ENCODE measurements at places on chromosomes 2 and 18. TPM values are rescaled to one million over a fixed set of nuclear protein-coding genes. Genes with fewer than 3 reads are reported as not detected.
A peak's percentile ranks its signal among the peaks of the same experiment; 100 is the strongest.

- peak; percentile 87 for DNase-seq
These were observed 39.7 kb upstream of the IGFBP5 start for GRCh38 chr2:216735086-216735485.

Gene ITGA4
- 4.9 TPM for total RNA-seq

Gene PTH2R
- total RNA-seq, result not detected

Gene TTC39C
- total RNA-seq, result 42.5 TPM

Gene KIF1A
- total RNA-seq, result 6.1 TPM

DNA sequence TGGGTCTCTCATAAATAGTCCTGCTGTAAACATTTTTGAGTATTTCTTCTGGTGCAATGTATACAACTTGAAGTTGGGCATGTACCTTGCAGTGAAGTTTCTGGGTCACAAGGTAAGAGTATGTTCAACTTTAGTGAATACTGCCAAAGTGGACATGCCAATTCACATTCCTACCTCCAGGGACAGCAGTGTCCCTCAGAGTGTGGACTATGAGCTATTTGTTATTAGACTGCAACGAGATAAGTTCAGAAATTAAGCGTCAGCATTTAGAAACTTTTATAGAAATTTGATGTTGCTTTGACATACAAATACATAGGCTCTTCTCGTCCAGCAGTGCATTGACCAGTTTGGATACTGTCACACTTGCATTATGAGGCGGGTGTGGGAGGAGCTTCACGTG is 7.2 kb upstream of the ACKR3 start:
- no peak for DNase-seq

Gene RNF152
- total RNA-seq, result 45.7 TPM

Gene MATN3
- 3.9 TPM for total RNA-seq

Gene CSRNP3
- 2.7 TPM for total RNA-seq

GRCh38 chr2:165522719-165523118 is 53.2 kb downstream of the CSRNP3 start:
- no peak for DNase-seq

GRCh38 chr2:11799826-11800225 is 53.4 kb downstream of the LPIN1 start:
- peak; percentile 58 for DNase-seq

DNA sequence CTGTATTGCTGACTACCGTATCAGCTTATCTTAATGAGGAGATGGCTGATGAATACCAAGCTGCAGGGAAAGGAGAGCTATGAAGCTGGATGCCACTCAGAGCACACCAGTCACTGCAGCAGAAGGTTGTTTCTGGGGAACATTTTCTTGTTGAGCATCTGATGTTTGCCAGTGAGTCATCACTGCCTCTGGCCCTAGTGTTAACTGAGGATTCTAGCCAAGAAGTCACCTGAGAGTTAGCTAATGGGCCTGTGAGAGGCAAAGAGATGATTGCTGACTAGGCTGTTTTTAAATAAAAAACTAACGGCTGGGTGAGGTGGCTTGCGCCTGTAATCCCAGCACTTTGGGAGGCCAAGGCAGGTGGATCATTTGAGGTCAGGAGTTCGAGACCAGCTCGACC is 37.9 kb downstream of the CCDC150 start:
- no peak for DNase-seq

DNA sequence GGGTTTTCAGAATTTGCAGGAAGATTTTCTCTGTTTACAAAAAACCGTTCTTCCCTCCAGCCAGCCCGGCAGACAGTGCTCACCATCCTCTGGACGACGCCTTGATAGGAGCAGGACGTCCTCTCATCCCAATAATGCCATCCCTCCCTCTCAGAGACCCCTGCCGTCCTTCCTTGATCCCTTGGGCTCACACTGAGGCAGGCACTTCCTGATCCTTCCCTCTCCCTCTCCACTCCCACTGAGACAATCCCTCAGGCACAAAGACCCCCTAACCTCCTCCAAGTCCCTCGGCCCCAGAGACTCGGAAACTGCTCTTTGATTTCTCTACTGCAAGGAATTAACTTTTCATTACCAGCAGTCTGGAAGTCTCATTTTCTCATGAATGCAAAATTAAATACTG is 42.5 kb downstream of the PAX3 start:
- DNase-seq, result no peak

- DNase-seq, result peak; percentile 79
These were observed 37.9 kb downstream of the MTERF4 start for GRCh38 chr2:241064008-241064801.

GRCh38 chr18:3455907-3456685 is 6.1 kb downstream of the TGIF1 start:
- no peak for DNase-seq

DNA sequence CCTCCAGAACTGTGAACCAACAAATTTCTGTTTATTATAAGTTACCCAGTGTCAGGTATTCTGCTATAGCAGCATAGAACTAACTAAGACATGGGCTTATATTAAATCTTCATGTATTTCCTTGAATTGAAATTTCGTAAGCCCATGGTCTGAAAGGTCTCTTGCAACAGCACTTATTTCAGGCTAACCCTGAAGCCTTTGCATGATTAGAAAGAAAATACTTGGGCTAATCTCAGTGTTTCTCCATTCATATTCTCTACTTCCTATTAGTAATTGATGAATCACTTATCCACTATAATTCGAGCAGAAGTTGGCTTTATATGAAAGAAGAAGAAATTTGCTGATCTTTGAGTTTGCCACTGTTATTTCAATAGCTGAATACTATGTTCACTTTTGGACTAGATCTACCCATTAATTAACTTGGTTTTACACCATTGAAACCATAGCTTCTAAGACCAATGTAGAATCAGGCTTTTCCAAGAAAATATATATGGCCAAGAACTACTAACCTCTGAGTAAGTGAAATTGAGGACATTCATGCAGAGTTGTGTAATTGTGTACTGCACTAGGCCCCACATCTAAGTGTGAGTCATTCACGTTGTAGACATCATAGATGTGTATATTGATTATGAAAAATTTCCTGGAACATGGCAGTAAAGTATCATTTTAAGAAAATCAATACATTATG is 731.6 kb downstream of the SOCS6 start:
- DNase-seq, result no peak

DNA sequence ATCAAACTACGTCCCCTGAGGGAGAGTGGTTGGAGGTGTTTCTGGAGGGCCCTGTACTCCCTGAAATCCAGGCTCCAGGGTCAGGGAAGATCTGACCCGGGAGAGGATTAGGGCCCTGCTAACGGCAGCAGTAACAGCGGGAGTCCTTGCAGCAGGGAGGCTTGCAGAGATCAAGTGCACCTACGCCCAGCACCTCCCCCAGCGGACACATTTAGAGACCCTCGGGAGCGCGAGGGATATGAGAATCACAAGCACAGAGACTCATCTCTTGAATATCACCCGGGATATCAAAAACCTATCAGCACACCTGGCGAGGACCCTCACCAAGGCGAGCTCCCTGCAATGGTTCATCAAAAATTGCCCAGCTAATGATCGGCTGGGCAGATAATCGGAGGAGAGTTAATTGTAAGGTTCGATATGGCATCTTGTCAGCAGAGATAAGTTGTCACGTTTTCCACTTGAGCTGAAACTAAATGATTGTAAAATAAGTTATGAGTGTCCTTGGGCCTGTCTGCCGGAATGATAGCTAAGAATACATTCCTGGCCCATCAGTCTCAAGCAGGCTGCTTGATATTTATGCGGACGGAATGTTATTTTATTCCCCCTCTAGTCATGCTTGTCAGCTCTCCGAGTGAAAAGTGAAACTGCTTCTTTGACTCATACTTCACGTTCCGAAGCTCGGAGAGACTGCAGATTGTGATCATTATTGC is 209.8 kb downstream of the GBX2 start:
- DNase-seq, result no peak

Gene SKA1
- total RNA-seq, result 0.74 TPM

- no peak for DNase-seq
These were observed 137.4 kb upstream of the CDCA7 start for GRCh38 chr2:173217116-173217840.

GRCh38 chr2:111685342-111685741 is 198.7 kb downstream of the ANAPC1 start:
- no peak for DNase-seq

- peak; percentile 75 for DNase-seq
These were observed 11.6 kb upstream of the ACKR3 start for GRCh38 chr2:236558036-236558435.

Gene PPIG
- 48.1 TPM for total RNA-seq

Gene CFAP221
- total RNA-seq, result 3.9 TPM

GRCh38 chr2:181072486-181073235 is 92.3 kb downstream of the UBE2E3 start:
- no peak for DNase-seq

DNA sequence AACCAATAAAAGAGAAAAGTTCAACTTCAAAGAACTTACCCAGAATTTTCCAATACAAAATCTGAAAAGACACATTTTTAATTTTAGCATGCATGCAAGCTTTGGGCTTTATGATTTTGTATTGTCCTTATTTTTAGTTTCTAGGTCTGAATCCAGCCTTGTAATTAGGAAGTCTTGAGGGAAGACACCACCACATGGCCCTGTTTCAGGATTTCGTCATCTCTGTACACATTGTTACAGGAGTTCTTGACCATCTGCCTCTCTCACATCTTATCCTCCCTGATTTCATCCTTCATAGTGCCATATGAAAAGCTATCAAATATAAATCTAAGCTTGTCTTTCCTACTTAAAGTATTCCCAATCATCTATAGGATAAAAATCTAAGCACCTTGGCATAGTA is 176.1 kb downstream of the TXNL1 start:
- DNase-seq, result no peak

Gene SERPINB2
- total RNA-seq, result 25.5 TPM

DNA sequence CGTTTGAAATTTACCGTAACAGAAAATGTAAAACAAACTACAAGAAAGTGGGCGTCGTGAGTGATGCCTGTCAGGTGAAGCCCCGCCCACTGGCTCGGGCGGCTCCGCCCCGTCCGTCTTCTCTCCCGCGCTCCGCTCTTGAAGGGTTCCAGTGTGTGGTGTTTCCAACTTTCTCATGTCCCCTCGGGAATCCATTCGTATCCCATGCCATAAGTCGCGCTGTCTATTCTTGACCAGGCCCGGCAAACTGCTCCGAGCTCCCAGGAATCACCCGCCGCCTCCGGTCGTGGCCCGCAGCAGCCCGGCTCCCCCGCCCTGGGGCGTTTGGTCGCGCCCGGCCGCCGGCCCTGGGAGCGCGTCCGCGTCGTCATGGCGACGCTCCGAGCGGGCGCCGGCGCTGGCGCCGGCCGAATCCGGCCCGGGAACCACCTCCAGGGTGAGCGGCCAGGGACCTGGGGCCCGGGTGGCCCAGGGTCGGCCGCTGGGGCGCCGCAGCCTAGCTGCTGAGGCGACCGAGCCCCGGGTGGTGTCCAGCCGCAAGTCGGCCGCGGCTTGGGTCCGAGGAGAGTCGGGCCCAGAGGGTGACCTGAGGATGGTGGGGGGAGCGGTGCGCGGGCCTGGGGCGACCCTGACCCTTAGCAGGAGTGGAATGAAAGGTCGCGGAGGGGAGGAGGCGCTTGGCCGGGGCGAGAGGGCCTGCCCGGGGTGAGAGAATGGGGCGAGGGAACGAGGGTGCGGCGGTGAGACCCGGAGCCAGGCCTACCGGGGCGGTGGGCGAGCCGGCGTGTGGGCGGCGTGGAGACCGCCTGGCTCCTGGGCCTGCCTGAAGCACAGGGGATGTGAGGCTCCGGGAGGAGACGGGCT is at the start of gene CFAP221:
TSS of gene CFAP221 (plus strand) at position 375 of the 864 bp plus-strand sequence. CDS start 1,683 bp downstream, outside the sequence.
- no peak for DNase-seq

GRCh38 chr18:26614374-26614773 is 66.0 kb upstream of the KCTD1 start:
- DNase-seq, result peak; percentile 32

GRCh38 chr18:27808683-27809082 is 368.2 kb downstream of the CDH2 start:
- DNase-seq, result no peak

- no peak for DNase-seq
These were observed 380.4 kb downstream of the TNS1 start for GRCh38 chr2:217622205-217623060.

DNA sequence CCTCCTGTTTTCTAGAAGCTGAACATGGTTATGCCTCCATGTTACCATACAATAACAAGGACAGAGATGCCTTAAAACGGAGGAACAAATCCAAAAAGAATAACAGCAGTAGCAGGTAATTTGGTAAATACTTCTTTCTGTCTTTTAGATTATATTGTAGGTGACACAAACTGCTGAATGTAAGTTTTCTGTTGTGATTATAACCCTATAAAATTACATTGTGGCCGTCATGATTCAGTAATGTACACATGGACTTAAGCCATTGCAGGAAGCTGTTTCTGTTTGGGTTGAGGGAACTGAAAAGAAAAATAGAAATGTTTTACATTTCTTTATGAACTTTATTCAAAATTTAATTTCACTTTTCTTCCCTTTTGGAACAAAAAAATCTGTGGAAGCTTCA is 1.2 kb downstream of the MXD1 start:
- DNase-seq, result no peak

DNA sequence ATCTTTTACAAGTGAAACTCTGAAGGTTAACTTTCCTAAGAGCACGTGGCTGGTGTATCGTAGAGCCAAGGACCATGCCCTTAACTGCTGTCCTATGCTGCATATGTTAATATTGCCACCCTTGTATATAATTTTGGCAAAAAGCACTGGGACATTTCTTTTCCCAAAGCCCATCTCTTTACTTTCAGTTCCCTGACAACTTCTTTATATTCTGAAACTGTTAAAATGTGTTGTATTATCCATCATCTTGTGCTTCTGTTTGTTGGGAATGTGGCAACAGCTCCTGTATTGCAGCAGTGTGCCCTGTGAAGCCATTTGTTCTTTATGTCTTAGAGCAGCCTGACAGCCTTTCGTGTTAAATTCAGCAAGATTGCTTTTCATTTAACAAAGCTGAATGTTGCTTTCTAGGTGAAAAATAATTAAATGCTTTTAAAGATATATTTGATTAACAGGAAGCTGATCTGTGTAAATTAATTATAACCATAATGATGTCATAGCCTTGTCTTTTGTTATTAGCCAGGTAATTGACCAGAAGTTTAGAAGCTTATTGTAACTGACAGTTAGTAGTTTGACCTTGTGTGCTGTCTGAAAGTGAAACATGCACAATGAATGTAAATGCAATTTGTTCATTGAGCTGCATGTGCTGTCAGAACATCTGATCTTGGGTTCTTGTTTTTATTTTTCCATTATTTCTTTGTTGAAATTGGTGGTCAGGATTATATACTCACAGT is 9.7 kb downstream of the RHBDD1 start:
- DNase-seq, result no peak
